A172 (cell line): ENCODE measurements at places on chromosomes 3 and 15. TPM values are rescaled to one million over a fixed set of nuclear protein-coding genes. Genes with fewer than 3 reads are reported as not detected.
A peak's percentile ranks its signal among the peaks of the same experiment; 100 is the strongest.

FEZF2 gene
- not detected in 2 replicates for total RNA-seq

GOLGA8T gene
- total RNA-seq, result not detected in 2 replicates

ALAS1 gene
- total RNA-seq, result 60.1 and 66.9 TPM in 2 replicates

ANAPC13 gene
- total RNA-seq, result 123 and 171 TPM in 2 replicates

CEP152 gene
- 8.3 and 9.8 TPM in 2 replicates for total RNA-seq

CHRNA5 gene
- 20.3 and 22.8 TPM in 2 replicates for total RNA-seq

- DNase-seq, result peak; percentile 72
Measured at GRCh38 chr15:79863886-79864285, 32.9 kb downstream of the MTHFS start.

DNA sequence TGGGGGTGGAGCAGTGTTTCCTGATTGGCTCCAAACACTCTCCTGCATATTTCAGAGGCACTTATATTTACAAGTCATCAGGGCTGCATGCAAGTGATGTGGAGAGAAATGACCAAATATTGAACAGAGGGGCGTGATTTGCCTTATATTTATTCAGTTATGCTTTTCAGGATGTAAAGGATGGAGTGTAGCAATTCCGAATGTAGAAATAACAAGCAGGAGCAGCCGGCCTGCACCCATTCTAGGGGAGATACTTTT lies 19.4 kb upstream of the SEMA5B start:
- no peak for DNase-seq

GRCh38 chr3:8482960-8483665 lies 18.5 kb upstream of the LMCD1 start:
- DNase-seq, result peak; percentile 94

- no peak for DNase-seq
Measured at GRCh38 chr3:194259982-194260766, 91.0 kb downstream of the CPN2 start.

- no peak for DNase-seq
Measured at GRCh38 chr3:101941318-101942040, 92.2 kb downstream of the NFKBIZ start.

DNA sequence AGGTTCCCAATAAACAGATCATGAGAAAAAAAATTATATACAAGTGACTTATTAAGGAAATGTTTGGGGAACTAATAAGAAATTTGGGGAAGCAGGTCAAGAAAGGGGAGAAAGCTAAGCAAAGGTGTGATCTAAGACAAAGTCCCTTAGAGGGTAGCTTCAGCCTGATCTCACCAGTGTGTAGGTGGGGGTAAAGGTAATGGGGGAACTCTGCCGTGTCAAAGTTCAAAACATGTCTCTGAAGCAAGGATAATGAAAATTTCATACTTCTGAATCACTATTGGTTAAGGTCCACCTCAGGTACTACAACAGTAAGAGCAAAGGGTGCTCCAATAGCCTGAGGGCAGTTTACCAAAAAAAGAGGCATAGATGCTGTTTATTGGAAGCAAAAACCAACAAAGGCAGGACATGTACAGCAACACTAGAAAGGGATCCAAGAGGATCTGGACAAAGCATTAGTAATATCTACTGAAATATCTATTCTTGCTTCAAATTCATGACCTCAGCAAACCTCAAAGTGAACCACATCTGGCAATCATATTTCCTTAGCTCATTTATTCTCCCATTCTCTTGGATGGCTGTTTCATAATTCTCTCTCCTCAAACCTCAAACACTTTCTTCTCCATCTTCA lies 6.9 kb downstream of the ACAD11 start:
- DNase-seq, result no peak

DNA sequence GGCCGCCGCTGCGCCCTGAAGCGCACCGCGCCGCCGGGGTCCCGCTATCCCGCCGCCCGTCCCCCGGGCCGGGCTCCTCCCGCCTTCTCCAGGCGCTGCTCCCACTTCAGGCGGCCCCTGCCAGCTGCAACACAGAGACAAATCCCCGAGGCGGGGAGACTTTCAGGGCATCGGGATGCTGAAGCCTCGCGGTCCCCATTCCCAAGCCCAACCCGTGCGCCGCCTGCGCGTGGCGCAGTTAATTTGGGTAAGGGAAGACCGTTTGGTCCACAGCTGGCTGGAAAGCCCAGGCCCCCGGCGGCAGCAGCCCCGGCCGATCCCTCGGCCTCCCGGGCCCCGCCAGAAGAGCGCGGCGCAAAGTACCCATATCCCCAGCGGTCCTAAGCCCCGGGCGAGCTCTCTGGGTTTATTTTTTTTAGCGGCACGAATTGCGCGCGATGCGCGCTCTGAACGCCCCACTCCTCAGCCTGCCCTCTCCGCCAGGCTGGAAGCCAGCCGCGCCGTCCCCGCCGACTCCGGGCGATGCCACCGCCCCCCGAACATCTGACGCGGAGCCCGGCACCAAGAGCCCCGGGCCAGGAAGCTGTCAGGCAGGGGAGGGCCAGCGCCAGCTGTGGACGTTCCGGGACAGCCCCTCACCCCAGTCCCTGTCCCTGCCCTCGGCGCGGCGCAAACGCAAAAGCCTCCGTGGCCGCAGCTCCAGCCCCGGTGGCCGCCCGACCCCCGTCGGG lies 517 bp downstream of the FBN1 start:
- DNase-seq, result peak; percentile 35

- no peak for DNase-seq
Measured at GRCh38 chr3:180747805-180748361, 68.6 kb upstream of the CCDC39 start.

DNA sequence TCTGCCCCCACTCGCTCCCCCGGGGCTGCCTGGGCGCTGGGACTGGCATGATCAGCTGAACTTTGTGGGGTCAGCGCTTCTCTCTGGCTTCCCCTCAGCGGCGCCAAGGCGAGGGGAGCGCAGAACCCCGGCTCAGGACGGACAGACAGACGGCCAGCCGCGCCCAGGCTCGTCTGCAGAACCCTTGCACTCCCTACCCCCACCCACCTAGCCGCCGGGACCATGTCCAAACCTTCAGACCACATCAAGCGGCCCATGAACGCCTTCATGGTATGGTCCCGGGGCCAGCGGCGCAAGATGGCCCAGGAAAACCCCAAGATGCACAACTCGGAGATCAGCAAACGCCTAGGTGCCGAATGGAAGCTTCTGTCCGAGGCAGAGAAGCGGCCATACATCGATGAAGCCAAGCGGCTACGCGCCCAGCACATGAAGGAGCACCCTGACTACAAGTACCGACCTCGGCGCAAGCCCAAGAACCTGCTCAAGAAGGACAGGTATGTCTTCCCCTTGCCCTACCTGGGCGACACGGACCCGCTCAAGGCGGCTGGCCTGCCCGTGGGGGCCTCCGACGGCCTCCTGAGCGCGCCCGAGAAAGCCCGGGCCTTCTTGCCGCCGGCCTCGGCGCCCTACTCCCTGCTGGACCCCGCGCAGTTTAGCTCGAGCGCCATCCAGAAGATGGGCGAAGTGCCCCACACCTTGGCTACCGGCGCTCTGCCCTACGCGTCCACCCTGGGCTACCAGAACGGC lies 621 bp downstream of the SOX14 start:
- no peak for DNase-seq

GRCh38 chr3:67515778-67516177 lies 138.6 kb downstream of the SUCLG2 start:
- no peak for DNase-seq
